Islet precursor cell (in vitro differentiated cells): ENCODE measurements at places on chromosomes 5 and 9.

GRCh38 chr5:143533475-143533874 is 130.0 kb upstream of the NR3C1 start:
- no peak for DNase-seq

GRCh38 chr5:139167533-139167932 is 30.6 kb downstream of the SIL1 start:
- no peak for DNase-seq

DNA sequence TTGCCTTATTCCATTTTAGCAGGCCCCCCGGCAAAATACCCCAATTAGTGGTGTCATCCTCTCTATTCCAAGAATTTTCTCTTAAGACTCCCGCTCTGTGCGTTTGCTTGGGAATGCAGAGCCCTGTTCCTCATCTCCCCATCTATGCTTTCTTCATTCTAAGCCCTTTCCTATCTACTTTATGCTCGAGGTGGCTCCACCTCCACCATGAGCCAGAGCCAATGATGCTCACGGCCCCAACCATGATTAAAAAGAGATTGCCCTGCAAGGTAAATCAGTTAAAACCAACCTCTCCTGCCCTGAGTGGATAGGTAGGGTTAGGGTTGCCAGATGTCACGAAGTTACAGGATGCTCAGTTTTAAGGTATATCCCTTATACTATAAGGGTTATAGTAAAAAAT is 677 bp upstream of the TXNDC15 start:
- DNase-seq = no peak

- DNase-seq = no peak
Observed at GRCh38 chr5:107542831-107543231, 127.9 kb downstream of the EFNA5 start.

DNA sequence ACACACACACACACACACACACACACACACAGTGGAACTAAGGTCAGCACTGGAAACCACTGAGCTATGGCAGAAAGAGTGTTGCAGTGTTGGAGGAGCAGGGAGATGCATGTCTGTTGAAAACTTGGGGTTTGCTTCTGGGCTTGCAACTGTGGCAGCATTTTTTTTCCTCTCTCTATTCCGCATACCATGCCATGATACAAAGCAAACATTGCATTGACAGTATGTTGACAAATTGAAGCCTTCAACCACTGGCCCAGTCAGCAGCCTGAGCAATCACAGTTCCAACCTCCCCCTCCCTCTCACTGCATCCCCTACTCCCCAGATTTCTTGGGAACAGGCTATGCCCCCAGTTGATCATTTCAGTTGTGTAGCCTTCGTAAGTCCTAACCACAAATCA is 478.1 kb upstream of the WWC1 start:
- no peak for DNase-seq

- DNase-seq = no peak
Observed at GRCh38 chr9:136343884-136344269, 16.5 kb downstream of the GPSM1 start.

DNA sequence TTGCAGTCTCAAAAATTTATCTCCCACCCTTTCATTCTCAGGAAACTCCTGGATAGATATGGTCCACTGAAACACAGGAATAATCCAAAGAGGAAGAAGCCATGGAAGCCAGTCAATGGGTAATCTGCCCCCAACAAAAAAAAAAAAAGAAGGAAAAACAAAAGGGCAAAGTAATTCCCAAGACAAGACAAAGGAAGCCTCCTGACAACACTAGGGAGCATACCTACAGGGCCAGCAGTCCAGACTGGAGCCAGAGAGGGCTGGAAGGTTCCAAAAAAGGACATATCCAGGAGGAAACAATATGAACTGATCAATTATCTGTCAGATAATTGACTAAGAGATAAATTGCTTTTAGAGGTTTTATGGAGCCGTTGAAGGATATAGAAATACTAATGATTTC is 12.9 kb downstream of the FNIP1 start:
- no peak for DNase-seq

- DNase-seq = peak; percentile 73
Observed at GRCh38 chr5:56346741-56347535, 113.8 kb upstream of the ANKRD55 start.

DNA sequence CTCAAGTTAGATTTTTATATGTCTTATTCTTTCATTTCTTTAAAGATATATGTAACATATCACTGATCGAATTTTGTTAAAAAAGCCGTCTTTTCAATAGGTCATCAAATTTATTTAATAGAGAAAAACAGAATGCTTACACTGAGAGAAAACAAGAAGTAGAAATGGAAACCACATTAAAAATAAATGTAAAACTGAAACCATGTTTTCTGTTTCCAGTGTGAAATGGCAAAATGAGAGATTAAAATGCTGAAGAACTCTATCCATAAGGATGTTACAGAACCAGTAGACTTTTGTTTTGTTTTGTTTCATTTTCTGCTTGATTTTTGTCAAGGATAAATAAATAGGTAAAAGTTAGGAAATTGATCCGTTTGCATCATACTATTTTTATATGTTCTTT is 210.1 kb downstream of the PRDM9 start:
- DNase-seq = no peak

GRCh38 chr9:120099065-120099464 is 480.9 kb downstream of the CDK5RAP2 start:
- DNase-seq = peak; percentile 50

- DNase-seq = no peak
Observed at GRCh38 chr5:167786871-167787578, 504.4 kb upstream of the WWC1 start.

DNA sequence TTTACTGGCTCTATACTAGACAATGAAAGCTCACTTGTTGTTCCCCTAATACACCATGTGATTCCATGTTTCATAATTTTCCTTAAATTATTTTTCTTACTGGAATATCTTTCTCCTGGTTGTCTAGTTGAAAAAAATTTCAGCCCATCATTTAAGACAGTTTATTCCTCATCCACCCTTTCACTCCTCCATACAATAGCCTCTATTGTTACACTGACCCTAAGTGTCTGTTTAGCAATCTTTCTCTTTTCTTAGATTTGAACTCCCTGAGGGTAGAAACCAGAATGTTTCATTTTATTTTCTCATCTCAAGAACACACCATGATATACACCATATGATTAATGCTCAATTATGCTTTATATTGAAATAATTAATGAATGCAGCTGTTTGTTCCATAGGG is 413.4 kb upstream of the ITGA1 start:
- no peak for DNase-seq

DNA sequence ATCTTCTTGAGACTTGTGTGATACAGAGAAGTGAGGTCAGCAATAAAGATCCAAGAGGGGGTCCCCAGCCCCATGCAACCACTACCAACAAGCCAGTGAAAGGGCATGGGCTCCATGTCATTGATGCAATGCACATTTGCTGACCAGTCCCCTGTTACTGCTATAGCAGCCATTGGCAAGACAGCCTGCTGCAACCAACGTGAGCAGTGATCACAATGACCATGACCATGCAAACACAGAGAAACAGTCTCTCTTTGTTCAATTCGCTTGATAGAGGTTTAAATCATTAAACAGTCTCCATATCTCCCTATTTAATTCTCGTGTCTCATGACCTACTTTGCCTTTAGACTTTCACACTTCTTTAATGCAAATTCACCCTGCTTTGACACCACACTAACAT is 30.0 kb upstream of the FOXB2 start:
- DNase-seq = no peak

- DNase-seq = no peak
Observed at GRCh38 chr9:115141612-115142011, 23.7 kb upstream of the TNC start.

GRCh38 chr5:141838326-141839014 is 39.7 kb downstream of the PCDH1 start:
- no peak for DNase-seq

DNA sequence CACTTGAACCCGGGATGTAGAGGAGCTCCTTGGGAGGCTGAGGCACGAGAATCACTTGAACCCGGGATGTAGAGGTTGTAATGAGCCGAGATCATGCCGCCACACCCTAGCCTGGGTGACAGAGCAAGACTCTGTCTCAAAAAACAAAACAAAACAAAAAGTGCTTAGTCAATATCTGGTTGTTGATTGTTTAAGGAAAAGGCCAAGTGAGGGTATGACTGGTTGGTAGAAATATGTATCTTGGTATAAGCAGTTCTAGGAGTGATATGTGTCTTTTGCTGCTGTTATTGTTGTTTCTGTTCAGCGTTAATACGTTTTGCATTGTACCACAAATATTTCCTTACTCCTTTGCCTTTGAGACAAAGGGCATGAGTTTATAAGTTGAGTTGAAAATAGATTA is 210.7 kb upstream of the DMRT1 start:
- no peak for DNase-seq

GRCh38 chr9:4327504-4328191 is 27.8 kb upstream of the GLIS3 start:
- DNase-seq = peak; percentile 79
